AG09319 (cell line): ENCODE measurements at places on chromosomes 6 and 20.

- DNase-seq, result no peak
Observed at GRCh38 chr6:33758815-33759216, 12.1 kb upstream of the IP6K3 start.

GRCh38 chr6:121522771-121523386 is 87.4 kb downstream of the GJA1 start:
- no peak for DNase-seq

- no peak for DNase-seq
Observed at GRCh38 chr20:54086507-54087039, 16.2 kb upstream of the BCAS1 start.

DNA sequence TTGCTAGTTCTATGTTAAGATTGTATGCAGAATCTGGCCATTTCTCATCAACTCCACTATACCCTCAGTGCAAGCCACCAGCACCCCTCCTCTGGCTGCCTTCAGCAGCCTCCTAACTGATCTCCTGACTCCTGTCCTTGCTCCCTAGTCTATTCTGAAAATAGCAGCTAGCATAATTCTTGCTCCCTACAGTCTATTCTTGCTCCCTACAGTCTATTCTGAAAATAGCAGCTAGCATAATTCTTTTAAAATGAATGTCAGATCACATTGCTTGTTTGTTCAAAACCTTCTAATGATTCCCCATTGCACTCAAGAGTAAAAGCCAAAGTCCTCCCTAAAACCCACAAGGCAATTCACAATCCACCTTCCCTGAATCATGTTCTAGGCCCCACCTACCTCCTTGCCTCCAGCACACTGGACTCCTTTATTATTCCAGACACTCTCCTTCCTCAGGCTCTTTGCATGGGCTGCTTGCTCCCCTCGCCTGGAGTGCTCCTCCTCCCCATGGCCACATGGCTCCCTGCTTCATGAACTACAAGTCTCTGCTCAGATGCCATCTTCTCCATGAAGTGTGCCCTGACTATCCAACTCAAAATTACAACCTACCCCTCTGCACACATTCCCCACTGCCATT is 164.2 kb upstream of the TNFAIP3 start:
- no peak for DNase-seq
